Stimulated activated CD4-positive, alpha-beta T cell treated with anti-CD3 and anti-CD28 coated beads, Interleukin-4, amount 100 ng/mL, for 4 hours (primary cell): ENCODE measurements at places on chromosomes 6 and 20.

DNA sequence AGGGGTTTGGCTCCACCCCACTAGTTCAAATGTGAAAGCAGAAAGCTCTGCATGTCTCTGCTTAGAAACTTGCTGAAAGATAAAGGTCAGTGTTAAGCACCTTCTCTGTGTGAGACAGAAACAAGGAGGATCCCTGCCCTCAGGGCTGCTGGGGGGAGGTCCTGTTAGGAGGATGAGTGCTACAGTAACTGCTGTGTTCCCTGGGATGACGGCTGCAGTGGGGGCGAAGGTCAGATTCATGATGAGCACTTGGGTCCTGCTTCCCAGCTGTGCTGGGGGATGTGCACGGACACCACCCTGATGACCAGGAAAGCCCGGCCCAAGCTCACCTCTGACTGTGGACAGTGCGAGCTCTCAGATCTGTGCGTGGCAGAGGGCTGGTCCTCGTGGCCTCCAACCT lies 252.6 kb downstream of the DLL1 start:
- DNase-seq = no peak

DNA sequence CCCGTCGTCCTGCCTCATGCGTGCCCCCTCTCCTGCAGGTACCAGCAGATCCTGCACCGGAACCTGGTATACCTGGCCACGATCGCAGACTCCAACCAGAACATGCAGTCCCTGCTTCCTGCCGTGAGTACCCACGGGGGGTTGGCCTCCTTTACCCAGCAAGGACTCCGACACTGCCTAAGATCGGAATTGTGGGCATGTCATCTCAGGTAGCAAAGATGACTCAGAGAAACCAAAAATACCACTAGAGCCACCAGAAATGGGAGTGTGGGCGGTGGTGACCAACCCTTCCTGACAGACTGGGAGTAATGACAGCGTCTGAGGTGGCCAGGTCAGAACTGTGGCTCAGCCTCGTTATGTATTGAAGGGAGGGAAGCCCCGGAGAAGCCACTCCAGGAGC lies 16.3 kb downstream of the SS18L1 start:
- DNase-seq = peak; percentile 31

DNA sequence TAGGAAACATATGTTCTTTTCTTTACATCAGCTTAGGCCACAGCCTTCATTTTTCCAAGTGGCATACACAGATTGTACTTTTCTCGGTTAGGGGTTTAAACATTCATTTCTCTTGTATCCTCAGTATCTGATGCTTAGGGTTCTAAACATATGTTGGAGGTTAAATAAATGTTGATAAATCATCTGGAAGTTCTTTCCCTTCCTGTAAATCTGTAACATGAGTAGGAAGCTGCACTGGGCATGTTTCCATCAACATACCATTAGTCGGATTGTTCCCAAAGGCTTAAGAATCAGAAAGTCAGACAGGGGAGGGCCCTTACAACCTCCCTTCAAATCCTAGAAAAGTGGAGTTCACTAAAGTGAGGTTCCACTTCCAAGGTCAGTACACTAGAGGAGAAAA lies 54.8 kb upstream of the BCLAF1 start:
- no peak for DNase-seq

- no peak for DNase-seq
Measured at GRCh38 chr6:53752856-53753255, 41.9 kb upstream of the LRRC1 start.

- DNase-seq = no peak
Measured at GRCh38 chr6:112004201-112005012, 49.5 kb upstream of the CCN6 start.

DNA sequence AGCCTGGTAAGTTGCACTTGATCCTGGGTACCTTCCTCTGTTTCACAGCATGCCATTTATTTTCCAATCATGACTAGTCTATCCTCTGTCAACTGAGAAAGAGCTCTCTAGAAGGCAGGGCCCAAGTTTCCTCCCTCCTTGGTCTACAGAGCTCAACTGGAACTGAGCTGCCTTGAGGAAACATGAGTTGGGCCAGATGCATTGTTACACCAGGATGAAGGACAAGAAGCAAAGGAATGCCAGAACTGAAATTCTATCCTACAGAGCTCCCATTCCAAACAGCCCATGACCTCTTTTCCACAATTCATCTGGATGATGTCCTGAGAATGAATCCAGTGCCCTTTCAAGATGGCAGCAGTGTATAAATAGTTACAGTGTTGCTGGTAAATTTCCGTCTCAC lies 66.7 kb upstream of the E2F3 start:
- DNase-seq = no peak

- no peak for DNase-seq
Measured at GRCh38 chr20:14583413-14583812, 246.0 kb upstream of the FLRT3 start.

GRCh38 chr20:47805951-47806350 lies 20.7 kb upstream of the SULF2 start:
- no peak for DNase-seq

- DNase-seq = no peak
Measured at GRCh38 chr6:104689551-104690205, 170.0 kb downstream of the HACE1 start.
